ENCODE measurements at places on chromosomes 12 and 14.
A peak's percentile ranks its signal among the peaks of the same experiment; 100 is the strongest.

DNA sequence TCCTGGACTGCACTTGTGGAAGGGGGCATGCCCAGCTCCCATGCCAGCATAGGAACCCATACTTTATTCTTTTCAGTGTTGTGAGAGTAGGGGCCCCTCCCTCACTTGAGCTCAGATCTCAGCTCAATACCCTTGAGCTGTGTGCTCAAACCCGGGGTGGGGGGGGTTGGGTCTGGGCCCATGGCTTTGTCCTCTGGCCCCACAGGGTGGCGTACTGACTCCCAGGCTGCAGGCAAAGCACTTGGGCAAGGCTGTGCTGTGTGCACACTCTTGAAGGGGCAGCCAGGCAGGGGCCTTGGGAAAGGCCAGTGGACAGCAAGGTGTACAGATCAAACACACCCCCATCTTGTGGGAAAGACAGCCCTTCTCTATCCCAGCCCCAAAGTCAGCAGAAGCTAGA, 81.8 kb downstream of the WIF1 start:
- no peak for DNase-seq

- no peak for DNase-seq
Observed at GRCh38 chr12:31362759-31363415, 36.9 kb upstream of the SINHCAF start.

- no peak for DNase-seq
Observed at GRCh38 chr12:96228566-96229248, 34.5 kb downstream of the ELK3 start.

DNA sequence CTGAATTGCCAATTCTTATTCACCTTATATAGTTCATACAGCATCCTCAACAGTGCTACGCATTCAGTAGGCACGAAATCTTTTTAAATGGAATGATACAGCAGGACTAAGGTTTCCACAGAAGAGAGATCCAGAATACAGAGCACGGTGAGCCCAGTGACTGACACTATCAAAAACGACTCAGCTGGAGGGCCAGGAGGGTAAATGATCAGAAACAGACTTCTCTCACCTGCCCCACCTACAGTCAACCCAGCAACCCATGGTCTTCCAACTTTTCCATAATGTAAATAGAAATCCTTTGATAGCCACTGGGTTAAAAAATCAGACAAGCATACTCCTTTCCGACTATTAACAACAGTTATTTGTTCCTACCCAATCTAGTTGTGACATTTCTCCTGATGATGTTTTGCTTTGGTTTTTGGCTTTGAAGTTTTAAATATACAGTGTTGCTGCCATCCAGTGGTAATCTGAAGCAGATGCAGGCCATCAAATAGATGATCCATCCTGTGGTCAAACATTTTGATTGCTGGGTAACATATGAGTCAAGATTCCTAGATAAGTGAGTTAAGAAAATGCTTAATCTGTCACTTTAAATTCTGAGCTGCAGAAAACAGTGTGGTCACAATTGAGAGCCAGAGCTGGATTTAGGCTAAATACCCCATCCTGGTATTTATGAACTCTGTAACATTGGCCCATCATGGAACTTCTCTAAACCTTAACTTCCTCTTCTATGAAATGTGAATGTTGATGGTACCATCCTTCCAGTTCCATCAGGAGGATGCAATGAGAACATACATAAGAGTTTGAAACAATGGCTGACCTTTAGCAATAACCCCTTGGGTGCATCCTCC, 42.0 kb downstream of the GPHB5 start:
- DNase-seq = no peak

DNA sequence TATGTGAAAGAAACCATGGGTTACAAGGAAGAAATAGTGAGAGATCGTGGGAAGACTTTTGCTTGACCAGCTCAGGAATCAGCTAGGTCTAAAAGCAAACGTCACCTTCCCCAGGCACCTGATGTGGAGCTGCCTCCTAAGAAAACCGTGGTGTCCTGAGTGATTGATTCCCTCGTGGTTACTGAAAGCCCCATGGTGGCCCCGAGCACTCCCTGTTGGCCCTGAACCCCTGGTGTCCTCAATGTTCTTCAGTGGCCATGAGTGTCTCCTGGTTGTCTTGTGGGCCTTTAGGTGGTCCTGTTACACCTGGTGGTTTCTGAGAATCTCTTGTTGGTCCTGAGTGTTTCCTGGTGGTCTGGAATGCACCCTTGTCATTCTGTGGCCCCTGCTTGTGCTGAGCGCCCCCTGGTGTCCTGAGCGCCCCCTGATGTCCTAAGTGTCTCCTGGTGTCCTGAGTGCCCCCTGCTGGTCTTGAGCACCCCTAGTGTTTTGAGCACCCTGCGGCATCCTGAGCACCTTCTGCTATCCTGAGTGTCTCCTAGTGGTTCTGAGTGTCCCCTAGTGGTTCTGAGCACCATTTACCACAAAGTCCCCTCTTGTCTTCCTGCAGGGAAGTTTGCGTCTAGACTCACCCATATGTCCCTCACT, 518.7 kb downstream of the TMEM121 start:
- peak; percentile 79 for DNase-seq

GRCh38 chr14:87813211-87813610, 179.8 kb downstream of the GALC start:
- DNase-seq = no peak

DNA sequence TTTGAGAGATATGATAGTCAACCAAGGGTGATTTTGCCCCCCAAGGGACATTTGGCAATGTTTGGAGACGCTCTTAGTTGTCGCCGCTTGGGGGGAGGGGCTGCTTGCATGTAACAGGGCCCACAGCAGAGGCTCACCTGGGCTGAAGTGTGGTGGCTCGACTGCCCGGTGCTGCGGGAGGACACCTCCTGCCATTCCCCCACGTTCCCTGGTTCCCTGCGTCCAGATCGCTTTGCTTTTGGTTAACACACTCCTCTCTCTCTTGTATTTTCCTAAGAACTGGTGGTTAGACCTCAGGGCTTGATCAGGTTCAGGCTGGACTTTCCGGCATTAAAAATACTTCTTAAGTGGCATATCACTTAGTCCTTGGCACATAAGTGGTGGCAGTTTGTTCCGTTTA, 18.9 kb downstream of the PPP2R5C start:
- DNase-seq = no peak

DNA sequence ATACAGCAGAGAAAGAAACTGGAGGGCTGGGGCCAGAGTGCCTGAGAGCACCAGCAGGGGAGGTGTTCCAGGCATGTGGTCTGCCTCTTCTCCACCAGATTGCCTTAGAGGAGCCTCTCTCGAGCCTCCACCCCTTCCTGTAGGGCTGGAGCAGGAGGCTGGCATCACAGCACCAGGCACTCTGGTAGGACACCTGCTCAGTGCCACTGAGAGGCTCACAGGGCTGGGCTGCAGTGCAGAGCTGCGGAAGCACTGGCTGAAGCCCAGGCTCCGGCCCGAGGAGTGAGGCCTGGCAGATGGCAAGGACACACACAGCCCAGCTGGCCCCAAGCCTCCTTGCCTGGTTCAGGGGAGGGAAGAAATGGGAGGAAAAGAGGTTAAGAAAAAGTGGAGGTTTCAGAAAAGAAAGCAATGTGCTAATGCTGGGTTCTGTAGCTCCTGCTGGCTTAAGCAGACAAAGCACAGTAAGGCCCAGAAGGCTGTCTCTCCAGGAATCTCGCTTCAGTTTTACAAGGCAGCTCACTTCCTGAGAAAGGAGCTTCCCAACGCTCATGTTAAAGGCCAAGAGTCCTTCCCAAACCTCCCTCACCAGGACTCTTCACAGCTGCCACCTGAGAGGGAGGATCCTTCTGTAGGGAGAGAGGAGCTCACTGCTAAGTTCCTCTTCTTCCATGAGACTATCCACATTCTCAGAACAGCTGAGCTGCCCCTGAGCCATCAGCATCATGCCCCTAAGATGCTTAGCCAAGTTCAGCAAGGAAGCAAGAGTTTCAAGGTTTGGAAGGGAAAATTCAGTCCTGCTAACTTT, 23.8 kb downstream of the SPTB start:
- DNase-seq = no peak

- DNase-seq = no peak
Observed at GRCh38 chr14:30708157-30708556, 86.0 kb downstream of the SCFD1 start.

DNA sequence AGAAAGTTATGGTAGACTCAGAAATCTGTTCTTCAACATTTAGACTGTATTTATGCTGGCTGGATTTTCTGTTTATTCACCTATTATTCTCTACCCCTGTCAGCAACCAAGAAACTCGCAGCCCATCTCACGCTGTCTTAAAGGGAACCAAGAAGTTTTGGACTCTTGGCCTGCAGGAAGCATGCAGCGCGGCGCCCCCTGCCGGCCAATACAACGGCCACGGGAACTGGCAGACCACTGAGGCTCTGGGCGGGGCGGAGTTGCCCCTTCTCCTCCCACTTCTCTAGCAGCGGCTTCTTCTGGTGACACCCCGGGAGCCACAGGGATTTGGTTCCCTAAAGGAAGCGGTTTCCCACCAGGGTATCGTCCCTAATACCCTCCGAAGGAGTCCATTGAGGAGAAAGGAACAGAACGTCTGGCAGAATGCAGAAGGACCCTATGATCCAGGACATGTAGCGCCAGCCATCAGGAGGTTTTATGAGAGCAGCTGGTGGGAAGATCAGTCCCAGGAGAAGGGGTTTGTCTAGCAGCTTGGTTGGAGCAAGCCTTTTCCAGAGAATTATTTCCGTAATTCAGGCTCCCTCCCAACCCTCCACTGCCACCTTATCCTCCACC, 21.0 kb upstream of the RNASE2 start:
- peak; percentile 48 for DNase-seq

DNA sequence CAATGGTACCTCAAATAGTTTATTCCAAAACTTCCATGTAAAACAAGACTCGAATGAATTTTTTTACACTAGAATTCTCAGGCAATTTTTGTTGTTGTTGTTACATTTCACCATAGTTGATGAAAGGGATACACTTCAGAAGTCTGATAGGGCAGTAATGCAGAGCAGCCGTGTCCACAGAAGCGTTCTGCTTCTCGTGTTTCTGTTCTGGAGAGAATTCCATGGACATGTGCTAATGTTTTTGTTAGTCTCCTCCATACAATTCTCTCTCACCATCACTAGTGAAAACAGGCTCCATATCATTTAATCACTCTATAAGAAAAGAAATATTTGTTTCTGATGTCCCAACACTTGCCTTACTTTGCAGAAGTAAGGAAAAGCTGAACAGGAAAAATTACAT, 606.1 kb downstream of the SLC16A7 start:
- DNase-seq = no peak

DNA sequence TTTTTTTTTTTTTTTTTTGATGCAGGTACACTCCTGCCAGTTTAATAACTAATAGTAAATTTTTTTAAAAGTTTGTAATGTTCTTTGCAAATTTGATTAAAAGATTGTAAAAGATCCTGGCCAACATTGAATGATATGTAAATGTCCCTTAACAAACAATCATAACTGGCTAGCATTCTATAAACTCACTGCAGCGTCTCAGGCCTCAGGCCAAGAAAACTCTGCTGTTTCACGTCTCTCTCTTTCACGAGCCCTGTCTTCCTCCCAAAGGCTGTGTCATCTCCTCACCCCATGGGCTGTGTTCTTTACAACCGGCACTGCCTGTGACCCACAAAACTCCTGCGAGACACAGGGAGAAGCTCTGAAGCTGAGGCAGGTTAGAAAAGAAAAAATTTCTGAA, 103.3 kb downstream of the NUAK1 start:
- no peak for DNase-seq

GRCh38 chr12:71958993-71959578, 20.4 kb downstream of the TPH2 start:
- no peak for DNase-seq

- DNase-seq = no peak
Observed at GRCh38 chr14:63795532-63795931, 57.3 kb upstream of the SYNE2 start.

DNA sequence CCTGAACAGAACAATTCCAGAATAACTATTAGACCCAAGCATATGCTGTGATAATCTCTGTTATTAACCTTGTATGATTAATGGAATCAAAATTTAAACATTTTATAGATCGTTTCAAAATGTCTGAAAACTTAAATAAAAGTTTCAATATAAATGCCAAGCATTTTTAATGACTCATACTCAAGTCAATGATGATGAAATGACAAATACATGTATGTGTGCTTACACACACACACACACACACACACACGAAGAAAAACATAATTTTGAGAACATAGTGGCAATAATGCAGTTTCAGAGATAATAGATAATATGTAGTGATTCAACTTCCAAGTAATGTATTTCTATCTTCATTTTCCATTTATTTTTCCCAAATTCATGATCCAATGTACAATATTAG, 384.9 kb upstream of the FOXG1 start:
- DNase-seq = no peak

GRCh38 chr12:129696926-129697325, 206.9 kb downstream of the TMEM132D start:
- no peak for DNase-seq

GRCh38 chr12:106750524-106750923, 24.0 kb upstream of the RIC8B start:
- no peak for DNase-seq

GRCh38 chr12:113749433-113749815, 216.7 kb downstream of the RBM19 start:
- no peak for DNase-seq

DNA sequence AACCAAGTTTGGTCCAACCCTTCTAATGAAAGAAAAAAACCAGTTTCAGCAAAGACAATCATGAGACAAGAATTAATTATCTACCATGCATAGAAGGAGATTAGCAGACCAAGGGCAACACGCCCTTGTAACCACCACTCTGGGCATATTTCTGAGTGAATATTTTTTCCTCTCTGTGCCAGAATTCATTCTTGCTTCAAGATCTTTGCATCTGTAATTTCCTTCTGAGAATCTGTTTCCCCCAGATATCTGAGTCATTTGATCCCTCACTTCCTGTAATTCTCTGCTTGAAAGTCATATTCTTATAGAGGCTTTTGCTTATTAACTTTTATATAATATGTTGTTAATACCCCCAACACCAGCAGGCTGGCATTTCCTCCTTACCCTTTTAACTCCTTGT, 243.7 kb downstream of the SLC16A7 start:
- no peak for DNase-seq

GRCh38 chr12:54786081-54786480, 68.2 kb upstream of the MUCL1 start:
- DNase-seq = no peak

GRCh38 chr14:105337966-105338741, 23.6 kb downstream of the PACS2 start:
- DNase-seq = no peak

Measured in stimulated activated CD4-positive, alpha-beta T cell treated with anti-CD3 and anti-CD28 coated beads, TNF-alpha, amount 100 ng/mL, for 48 hours (primary cell).